ENCODE measurements at places on chromosomes 5 and 9.

GRCh38 chr5:127872494-127872893 is 169.3 kb downstream of the CCDC192 start:
- DNase-seq: no peak

- no peak for DNase-seq
Observed at GRCh38 chr9:15867988-15868387, 315.1 kb downstream of the CCDC171 start.

DNA sequence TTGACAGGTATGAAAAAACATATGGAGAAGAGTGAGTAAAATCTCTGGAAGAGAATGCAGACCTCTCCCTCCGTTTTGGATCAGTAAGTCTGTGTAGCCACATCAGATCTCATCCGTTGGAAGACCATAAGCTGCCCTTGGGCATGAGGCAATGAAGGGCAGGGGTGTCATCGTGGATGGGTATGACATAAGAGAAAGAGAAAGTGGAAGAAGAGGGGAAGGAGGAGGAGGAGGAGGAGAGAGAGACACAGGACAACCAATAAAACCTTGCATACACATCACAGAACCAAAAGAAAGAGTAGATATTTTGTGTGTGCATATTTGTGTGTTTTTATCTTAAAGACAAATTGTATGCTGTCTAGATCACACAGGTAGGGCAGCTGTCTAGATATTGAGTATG is 50.7 kb downstream of the PRRC1 start:
- no peak for DNase-seq

DNA sequence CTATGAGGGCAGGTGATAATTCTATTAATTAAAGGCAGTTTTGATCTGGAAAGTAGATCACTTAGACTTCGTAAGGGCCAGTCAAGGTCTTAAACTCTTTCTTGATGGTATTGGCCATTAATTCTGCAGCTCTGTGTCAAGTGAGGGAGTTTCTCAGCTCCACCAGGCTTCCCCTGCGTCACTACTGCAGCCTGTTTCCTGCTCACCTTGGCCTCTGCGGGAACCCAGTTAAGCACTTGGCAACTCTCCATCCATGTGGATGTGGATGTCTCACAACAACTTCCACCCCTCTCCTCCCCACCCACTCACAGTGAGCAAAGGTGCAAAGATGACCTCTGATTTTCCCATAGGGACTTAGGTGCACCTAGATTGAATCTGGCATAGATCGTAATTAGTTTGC is 191.6 kb downstream of the PLK2 start:
- no peak for DNase-seq

DNA sequence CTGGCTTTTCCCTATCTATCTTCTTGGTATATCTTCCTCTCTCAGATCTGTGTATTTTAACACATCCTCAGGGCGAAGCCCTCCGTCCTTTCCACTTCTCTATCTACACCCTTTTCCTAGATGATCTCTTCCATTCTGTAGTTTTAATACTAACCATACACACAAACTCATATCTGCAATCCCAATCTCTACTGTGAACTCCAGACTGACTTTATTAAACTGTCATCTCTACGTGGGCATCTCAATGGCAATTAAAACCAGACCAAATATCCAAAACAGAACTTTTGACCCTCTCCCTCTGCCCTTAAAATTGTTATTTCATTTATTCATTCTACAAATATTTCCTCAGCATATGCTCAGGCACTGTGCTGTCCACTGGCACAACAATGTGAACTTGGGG is 7.1 kb downstream of the FNIP1 start:
- no peak for DNase-seq

DNA sequence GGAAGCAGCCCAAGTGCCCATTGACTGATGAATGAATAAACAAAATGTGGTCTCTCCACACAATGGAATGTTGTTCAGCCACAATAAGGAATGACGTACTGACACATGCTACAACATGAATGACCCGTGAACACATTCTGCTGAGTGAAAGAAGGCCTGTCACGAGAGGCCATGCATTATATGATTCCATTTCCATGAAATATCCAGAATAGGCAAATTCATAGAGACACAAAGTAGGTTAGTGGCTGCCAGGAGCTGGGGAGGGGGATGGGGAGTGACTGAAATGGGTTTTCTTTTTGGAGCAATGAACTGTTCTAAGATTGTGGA is 41.4 kb downstream of the BICD2 start:
- no peak for DNase-seq

Data from stimulated activated CD4-positive, alpha-beta T cell treated with anti-CD3 and anti-CD28 coated beads, TNF-alpha, amount 100 ng/mL, for 48 hours (primary cell).